Hematopoietic multipotent progenitor cell treated with erythropoietin and hydrocortisone succinate and interleukin-3 and kit ligand, for 15 days (in vitro differentiated cells): ENCODE measurements at places on chromosomes 4 and X.

DNA sequence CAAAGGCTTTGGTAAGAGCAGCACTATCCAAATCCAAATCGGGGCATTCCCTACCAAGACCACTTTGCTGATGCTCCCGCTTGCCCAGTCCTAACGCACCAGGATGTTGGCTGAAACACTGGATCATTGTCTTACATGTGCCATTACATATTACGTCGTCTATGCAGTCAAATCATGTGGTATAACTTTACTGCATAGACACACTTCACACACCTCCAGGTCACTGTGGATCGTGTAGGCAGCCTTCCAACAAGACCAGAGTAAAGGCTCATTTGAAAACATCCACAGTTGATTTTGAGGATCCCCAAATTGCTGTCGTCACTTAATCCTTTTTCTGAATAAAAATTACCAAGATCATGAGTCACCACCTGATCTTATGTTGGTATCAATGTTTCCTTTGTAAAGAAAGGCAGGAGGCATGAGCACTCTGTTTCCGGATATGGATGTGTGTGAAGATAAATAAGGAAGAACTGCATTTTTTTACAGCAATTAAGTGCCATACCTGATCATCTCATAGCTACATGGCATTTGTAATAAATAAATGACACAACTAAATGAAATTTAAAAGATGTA, 18.5 kb downstream of the TENM3 start:
- no peak for DNase-seq

DNA sequence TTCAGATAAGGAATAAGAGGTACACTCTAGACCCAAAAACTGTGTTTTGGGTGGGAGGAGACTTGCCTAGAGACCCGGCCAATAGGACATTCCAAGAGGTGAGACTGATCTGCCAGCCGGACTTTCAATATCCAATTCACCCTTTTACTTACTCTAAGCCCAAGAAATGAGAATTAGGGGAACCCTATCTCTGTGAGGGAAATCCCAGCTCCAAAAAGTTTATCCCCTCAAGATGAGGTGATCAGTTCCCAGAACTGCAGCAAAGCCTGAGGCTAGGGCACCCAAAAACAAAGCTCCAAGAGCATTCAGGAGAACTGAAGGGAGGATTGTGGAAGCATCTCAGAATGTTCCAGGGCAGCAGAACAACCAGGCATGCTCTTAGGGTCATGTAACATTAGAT, 251.7 kb downstream of the PTTG2 start:
- no peak for DNase-seq

DNA sequence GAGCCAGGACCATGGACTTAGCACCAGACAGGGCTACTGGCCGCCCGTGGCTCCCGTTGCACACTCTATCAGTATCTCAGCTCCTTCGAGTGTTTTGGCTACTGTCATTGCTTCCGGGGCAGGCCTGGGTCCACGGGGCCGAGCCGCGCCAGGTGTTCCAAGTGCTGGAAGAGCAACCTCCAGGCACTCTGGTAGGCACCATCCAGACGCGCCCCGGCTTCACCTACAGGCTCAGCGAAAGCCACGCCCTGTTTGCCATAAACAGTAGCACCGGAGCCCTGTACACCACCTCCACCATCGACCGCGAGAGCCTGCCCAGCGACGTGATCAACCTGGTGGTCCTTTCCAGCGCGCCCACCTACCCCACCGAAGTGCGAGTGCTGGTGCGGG, 1.6 kb downstream of the FAT4 start:
- no peak for DNase-seq

- no peak for DNase-seq
These were observed 155.5 kb downstream of the EMCN start for GRCh38 chr4:100362366-100362765.

DNA sequence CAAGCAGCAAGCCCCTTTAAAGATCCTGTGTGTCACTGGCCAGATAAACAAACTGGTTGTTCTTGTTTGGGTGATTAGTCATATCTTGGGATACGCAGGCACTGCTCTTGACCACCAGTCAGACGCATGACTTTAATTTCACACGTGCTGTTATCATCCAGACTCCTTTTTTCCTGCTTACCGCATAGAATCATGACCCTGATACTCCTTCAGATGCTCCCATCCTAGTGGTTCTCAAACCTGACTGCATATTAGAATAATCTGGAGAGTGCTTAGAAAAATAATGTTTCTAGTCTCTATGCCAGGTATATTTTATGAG, 78.8 kb downstream of the CLDN22 start:
- DNase-seq, result peak; percentile 53

- DNase-seq, result no peak
These were observed 39.9 kb upstream of the PCDH18 start for GRCh38 chr4:137572163-137572562.

DNA sequence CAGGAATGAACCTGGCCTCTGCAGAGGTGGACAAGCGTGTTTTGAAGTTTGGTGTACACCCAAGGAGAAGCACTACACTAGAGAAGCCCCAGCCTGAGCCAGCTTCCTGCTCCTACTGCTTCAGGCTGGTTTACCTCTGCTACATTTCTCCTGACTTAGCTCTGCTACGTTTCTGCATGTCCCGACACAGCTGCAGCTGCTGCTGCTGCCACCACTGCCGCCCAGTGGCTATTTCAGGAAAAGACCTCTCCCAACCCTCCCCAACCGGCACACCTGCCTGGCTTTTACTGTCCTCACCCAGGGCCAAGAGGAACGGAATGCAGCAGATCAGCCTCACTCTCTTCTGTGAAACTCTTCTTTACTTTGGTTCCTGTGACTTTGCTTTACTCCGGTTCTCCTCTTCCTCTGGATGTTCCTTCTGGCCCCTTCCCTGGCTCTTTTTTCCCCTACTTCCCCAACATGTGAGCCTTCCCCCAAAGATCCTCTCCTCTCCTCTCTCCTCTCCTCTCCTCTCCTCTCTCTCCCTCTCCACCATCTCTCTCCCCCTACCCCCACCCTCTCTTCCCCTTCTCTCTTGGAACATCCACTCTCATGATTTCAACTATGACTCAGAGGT, 3.1 kb upstream of the P2RY4 start:
- peak; percentile 12 for DNase-seq

DNA sequence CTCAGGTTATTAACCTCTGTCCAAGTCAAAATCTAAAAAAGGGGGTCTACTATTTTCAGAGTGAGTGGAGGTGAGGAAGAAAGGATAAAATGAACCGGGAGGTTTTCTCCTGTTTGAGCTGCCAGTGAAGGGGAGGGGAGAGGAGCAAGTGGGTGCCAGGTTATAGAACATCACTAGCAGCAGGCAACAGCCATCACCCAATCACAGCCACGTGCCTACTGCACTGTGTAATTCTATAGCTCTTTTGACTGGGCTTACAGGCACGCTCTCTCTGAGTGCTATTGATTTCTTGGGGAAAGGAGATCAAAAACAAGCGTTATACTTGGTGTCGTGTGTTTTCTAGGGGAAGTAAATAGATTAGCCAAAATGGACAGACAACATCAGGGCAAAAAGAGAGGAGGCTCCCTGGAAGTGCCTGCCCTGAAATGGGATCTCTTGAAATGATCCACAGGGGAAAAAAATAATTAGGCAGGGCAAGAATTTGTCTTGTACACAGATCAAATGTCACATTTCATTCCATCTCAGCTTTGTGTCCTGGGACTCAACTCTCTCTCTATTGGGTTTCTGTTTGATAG, 300.5 kb upstream of the LCORL start:
- no peak for DNase-seq

GRCh38 chr4:144648042-144648441, 2.1 kb downstream of the HHIP start:
- no peak for DNase-seq

DNA sequence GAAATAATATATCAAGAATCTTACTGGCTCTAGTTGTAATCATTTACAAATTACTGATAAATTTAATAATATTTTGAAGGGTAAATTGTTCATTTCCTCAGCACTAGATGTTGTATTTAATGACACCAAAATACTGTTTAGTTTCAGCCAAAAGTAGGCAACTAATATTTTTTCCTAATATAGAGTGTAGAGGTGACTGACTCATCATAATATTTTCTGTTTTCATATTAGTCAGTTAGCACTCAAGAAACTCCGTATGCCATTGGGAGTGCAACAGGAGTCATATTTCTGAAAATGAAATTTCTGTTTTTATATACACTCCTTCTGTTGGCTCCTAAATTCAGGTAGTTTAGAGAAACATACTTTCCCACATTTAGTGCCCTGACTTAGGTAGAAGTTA, 36.6 kb upstream of the PTPN13 start:
- no peak for DNase-seq

DNA sequence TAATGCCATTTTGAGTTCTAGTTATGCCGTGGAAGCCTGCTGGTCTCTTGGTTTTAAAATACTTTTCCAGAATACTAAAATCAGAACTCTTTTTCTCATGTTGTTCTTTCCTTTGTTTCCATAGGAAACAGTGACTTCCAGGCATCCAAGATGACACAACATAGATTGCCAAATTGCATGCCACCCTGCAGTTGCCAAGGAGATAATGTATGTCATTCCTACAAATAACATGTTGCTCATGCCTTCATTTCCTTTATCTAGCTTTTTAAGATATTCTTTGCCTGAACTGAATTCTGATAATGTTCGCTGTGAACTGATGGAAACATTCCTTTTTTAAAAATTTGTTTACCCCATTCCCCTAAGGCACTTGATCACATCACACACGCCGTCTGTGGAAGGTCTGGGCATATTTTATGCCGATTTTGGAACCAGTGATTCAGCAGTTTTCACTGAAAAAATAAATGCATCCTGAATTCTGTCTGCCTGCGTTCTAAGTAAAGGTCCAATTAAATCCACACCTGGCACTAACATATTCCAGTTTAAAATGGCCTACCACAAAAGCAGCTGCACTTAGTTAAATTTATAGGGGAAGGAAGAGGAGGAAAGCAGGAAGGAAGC, 38.0 kb upstream of the COX7B2 start:
- DNase-seq, result no peak

- DNase-seq, result no peak
These were observed 365.4 kb upstream of the TECRL start for GRCh38 chr4:64774626-64775025.

DNA sequence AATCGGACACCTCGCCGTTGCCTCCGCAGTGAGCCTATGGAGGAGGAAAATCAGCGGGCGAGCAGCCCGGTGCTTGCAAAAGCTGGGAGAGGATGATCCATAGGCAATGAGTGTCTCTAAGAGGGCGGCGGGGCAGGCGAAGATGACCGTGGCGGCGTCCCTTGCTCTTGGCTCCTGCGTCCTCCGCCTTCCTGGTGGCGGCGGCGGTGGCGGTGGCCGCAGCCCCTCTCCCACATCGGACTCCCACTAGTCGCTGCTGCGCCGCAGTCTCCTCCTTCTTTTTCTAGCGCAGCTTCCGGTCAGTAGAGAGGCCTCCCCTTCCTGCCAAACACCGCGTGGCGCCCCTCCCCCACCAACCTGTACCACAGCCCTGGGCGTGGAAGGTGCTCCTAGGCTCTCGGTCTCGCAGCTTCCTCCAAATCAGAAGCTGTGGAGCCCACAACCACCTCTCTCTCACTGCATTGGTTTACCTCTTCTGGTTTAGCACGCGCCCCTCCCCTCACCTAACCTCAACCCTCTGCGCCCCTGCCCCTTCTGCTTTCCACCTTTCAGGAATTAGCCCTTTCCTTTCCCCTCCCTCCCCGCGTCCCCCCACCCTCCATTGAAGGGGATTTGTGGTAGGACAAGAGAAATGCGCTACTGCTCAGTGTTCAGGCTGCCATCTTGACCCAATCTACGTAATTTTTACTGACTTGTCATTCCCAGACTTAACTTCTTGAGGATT, at the start of gene SPIN3:
Gene SPIN3 (minus strand): TSS at position 271 of the 724 bp plus-strand sequence. CDS start 594 bp downstream, outside the sequence.
- DNase-seq, result no peak

- peak; percentile 23 for DNase-seq
These were observed 219.0 kb downstream of the TLL1 start for GRCh38 chr4:166091912-166092510.

GRCh38 chr4:184815046-184815877, 10.5 kb downstream of the ACSL1 start:
- DNase-seq, result peak; percentile 61

- no peak for DNase-seq
These were observed 63.8 kb upstream of the MTM1 start for GRCh38 chrX:150504397-150505182.

DNA sequence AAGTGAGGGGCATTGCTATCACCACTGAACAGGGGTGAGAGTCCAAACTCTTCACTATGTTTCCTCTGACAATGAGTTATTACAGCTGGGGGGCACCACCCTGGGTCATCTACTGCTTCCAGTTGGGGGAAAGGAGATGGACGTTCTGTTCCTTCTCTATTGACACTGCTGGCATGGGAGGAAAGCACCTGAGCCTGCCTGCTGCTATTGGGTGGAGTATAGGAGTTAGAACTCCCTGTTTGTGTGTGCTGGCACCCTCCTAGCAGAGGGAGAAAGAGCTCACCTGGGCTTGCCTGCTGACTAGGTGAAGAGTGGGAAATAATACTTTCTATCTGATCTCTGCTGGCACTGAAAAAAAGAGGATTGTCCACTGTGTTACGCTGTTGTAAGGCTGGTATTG, 163.8 kb downstream of the MSN start:
- no peak for DNase-seq

- DNase-seq, result no peak
These were observed 465.2 kb upstream of the IGFBP7 start for GRCh38 chr4:57575426-57575825.

DNA sequence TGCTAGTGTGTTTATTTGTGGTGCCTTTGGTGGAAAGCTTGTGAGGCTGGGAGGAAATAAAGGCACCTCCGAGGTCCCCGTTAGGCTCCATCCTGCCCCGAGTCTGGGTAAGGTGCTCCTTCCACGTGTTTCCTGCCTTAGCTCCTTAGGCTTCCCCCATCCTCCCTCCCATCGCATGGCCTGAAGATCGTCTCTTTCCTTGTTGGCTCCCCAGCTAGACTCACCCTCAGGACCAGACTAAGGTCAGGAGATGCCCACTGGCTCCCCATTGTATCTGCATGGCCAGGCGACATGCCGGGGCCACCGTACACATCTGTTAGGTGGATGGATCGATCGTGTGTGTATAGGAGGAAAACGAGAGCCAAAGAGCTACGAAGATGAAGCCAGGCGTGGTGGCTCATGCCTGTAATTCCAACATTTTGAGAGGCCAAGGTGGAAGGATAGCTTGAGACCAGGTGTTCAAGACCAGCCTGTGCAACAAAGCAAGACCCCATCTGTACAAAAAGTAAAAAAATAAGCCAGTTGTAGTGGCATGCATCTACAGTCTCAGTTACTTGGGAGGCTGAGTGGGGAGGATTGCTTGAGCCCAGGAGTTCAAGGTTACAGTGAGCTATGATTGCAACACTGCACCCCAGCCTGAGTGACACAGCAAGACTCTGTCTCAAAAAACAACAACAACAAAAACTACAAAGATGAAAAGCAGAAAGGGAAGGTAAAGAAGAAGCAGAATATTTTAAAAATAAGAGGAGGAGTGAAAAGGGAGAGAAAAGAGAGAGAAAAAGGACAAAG, 53.7 kb downstream of the SEPSECS start:
- DNase-seq, result no peak

- DNase-seq, result peak; percentile 69
These were observed 134.5 kb upstream of the KLF3 start for GRCh38 chr4:38529189-38530115.

- no peak for DNase-seq
These were observed 106.6 kb downstream of the HMX1 start for GRCh38 chr4:8765084-8765483.

GRCh38 chr4:185969657-185970056, 99.3 kb upstream of the TLR3 start:
- DNase-seq, result no peak

- DNase-seq, result no peak
These were observed 132.7 kb upstream of the TTC29 start for GRCh38 chr4:147078362-147078761.

GRCh38 chrX:154502989-154503388, 12.6 kb upstream of the SLC10A3 start:
- no peak for DNase-seq
